ENCODE measurements at places on chromosomes 1 and 21.

- no peak for DNase-seq
These were observed 89.9 kb downstream of the TIAM1 start for GRCh38 chr21:31254131-31254530.

- no peak for DNase-seq
These were observed 882.9 kb upstream of the ADGRL2 start for GRCh38 chr1:80917826-80918225.

- DNase-seq: no peak
These were observed 179.8 kb downstream of the FOXD2 start for GRCh38 chr1:47617381-47618221.

DNA sequence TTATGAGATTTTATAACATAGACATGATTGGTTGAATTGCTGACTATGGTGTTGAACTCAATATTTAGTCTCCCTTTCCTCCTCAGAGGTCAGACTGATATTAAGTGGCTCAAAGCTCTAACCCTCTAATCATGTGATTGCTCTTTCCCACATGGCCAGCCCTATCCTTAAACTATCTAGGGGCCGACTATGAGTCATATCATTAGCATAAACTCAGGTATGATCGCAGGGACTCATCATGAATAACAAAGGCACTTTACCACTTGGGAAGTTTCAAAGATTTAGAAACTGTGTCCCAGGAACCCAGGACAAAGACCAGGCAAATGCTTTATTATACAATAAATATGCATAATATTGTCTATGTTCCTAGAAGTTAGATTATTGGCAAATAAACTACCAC, 894.6 kb upstream of the NEGR1 start:
- DNase-seq: no peak

GRCh38 chr21:18522181-18522972, 118.8 kb upstream of the TMPRSS15 start:
- DNase-seq: no peak

GRCh38 chr1:45573231-45573804, 10.5 kb upstream of the NASP start:
- DNase-seq: no peak

DNA sequence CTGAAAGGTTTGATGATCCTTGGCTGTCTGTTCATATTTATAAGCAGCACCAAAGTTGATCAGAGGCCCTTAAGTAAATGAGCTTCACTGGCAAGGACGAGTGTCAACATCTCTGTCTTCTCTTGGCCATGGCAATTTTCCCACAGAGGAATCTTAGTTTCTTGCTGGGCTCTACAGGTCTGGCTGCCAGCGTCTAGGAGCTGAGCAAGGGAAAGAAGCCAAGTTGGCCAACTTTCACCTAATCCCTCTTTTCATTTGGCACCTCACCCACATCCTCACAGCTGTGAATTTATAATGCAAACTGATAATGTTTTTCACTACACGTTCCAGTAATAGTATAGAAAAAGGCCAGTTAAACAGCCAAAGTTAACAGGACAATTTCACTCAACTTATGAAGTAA, 99.0 kb upstream of the LBR start:
- no peak for DNase-seq

DNA sequence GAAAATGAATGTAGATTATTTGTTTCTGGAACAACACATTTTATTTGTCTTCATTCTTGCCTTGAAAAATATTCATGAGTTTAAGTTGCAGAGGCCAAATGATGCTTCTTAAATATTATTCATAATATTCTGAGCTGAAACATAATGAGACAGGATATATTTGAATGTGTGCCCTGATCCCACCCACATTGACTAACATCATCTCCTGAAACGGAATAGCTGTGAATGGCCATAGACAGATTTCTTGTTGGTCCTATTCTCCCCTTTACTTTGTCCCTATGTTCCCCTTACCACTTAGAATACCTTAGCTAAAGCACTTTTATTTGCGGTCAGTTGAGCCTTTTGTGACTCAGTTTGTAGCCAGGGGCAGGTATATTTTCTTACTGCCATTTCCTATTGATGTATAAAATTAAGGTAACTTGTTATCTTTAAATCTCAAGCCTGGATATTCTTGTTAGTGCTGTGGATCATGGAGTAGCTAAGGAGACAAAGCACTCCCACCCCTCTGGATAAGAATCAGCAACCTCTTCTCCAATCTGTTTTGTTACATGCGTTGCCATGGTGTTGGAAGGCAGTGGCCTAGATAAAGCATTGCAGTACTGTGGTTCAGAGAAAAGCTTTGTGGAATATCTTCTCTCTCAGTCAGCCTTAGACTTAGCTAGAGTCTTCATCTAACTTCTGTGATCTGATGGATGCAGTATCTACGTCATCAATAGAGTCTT, 478.5 kb upstream of the DEPDC1 start:
- no peak for DNase-seq

All from CD8-positive, alpha-beta memory T cell (primary cell).